Lower lobe of right lung (tissue), 2 donors: ENCODE measurements at places on chromosomes 5 and 9. TPM values are rescaled to one million over a fixed set of nuclear protein-coding genes. Genes with fewer than 3 reads are reported as not detected.

DNA sequence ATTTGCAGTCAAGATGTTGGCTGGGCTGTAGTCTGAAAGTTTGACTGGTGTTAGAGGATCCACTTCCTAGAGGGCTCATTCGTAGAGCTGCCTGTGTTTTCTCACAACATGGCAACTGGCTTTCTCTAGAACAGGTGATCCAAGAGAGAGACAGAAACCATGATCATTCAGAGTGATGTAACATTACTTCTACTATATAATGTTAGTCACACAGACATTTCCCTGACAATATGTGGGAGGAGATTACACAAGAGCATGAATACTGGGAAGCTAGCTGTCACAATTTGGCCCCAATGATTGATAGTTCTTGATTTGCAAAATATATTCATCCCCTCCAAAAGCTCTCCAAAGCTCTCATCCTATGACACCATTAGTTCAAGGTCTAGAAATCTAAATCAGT is 10.9 kb upstream of the TMEM161B start:
- no peak overlapping the region for H3K4me3 ChIP-seq
- H3K27ac ChIP-seq: no peak overlapping the region
- no peaks in the 10 kb centered on the region for H3K4me1 ChIP-seq
- H3K27me3 ChIP-seq: no peaks in the 10 kb centered on the region
- no peak for DNase-seq

- no peaks in the 10 kb centered on the region for H3K27me3 ChIP-seq
- H3K27ac ChIP-seq: no peak overlapping the region
Measured at GRCh38 chr5:153896701-153897100, 142.0 kb downstream of the FAM114A2 start.

DNA sequence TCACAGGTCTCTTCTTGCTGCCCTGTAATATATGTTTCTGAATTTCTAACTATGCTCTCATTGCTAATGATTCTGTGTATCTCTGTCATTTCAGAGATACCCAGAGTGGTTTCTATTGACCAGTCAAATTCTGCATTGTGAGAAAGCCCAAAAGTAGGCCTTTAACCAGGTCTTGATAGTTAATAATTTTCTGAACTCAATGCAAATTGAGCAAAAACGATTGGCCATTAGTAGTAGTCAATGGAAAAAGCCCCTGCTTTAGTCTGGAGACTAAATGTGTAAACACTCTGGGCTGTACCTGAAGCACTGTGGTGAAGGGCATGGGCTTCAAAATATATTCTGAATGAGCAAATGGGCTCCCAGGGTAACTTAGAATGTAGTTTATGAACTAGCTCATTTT is 307.6 kb downstream of the ARL15 start:
- no peak for DNase-seq
- no peak overlapping the region for H3K4me3 ChIP-seq
- H3K4me1 ChIP-seq: no peaks in the 10 kb centered on the region
- no peaks in the 10 kb centered on the region for H3K36me3 ChIP-seq

- H3K27ac ChIP-seq: peak overlapping the region; percentile 99
- DNase-seq: peak; percentile 49
- H3K4me1 ChIP-seq: peaks cover 42% of the 10 kb centered on the region
- no peaks in the 10 kb centered on the region for H3K27me3 ChIP-seq
Measured at GRCh38 chr5:163504079-163504931, 1.1 kb upstream of the MAT2B start.

Gene RANBP17
- 12.3 TPM for total RNA-seq

Gene FOXD4L3
- 0.21 TPM for total RNA-seq

Gene GPR151
- not detected for total RNA-seq
